ENCODE measurements at places on chromosomes 7 and 10.
A peak's percentile ranks its signal among the peaks of the same experiment; 100 is the strongest.

DNA sequence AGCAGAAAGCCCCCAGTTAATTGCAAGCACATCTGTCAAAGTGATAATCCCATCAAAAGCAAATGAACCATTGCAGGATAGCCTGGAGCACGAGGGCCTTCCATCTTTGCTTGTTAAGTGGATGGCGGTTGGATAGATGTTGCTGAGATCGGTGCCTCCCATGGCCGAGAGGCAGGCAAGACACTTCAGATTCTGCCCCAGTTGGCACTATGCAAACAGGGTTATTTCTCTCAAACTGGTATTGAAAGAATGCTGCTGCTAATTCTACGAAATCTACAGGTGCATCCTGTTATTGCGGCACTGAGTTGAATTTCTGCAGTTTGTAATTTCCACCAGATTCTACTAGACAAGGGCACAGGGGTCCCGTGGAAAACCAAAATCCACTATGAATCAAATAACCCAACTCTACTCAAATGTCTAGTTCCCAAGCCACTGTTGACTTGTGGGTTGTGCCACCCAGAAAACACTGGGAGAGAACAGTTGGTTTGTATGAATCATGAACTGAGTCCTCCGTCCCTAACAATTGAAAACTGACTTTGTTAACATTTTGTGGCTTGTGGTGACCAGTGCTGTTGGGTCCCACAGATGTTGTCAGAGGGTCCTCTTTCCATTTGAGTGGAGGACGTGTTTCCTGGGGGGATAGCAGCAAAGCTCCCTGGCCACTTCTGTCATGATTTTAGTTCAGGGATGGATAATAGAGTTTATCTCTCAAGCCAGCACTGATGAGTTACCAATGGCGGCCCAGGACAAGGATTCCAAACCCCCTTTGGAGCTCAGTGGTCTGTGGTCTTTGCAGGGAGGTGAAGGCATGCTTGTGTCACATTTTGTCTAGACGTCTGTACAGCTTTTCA is 7.1 kb upstream of the IL2RA start:
- no peak for DNase-seq

DNA sequence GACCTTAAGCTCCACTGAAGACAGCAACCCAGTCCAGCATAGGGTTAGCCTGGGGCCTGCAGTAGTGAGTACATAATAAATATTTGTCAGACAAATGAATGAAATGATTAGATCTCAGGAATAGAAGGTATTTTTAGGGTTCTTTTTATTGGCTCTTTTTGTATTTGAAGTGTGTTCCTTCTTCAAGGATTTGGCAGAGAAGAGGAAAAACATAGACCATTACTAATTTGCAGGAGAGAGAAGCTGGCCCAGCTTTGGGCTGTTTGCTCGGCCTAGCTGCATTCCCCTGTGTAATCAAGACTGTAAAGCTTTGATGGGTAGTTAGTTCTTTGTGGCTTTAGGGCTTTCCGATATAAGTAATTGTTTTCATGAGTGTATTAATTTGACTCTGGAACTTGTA is 64.2 kb downstream of the CNNM2 start:
- no peak for DNase-seq

- no peak for DNase-seq
These were observed 190.7 kb downstream of the C7orf25 start for GRCh38 chr7:42720991-42721796.

GRCh38 chr7:44976746-44977196 is 2.0 kb downstream of the MYO1G start:
- no peak for DNase-seq

DNA sequence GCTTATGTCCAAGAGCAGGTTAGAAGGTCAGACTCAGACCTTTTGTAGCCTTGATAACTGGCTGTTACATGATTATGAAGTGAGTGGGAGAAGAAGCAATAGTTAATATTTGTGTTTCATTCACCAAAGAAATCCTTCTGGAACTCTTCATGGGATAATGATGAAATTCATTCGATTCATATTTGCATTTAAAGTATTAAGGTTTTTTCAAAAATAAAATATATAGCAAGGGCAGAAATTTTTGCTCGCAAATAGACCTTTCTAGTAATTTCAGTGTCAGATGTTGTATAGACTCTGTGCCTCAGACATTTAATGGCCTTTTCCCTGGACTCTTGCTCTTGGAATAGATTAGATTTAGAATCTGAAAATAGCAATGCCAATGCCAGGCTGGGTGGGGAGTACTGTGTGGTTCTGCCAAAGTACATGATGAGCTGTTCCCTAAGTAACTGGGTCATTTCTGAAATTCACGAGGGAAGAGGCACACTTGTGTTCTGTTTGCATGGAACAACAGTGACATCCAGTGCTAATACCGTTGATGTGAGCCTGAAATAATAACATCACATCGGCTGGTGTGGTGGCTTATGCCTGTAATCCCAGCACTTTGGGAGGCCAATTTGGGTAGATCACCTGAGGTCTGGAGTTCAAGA is 119.2 kb downstream of the MBL2 start:
- no peak for DNase-seq

DNA sequence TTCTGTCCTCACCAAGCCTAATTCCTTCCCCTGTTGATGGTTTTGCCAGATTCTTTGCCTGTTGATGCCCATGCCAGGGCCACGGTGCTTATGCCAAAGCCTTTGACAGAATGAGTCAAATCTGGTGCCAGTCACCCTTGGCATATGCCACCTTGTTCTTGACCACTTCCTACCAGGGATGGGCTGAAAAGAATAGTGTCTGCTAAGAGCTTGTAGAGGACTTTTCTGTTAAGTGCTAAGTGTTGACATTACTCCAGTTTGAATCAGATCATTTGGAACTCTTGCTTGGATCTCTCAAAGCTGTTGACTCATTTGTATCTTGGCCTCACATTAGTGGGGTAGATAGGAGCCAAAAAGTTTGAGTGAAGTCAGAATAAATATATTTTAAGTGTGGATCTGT is 661.2 kb downstream of the AUTS2 start:
- no peak for DNase-seq

DNA sequence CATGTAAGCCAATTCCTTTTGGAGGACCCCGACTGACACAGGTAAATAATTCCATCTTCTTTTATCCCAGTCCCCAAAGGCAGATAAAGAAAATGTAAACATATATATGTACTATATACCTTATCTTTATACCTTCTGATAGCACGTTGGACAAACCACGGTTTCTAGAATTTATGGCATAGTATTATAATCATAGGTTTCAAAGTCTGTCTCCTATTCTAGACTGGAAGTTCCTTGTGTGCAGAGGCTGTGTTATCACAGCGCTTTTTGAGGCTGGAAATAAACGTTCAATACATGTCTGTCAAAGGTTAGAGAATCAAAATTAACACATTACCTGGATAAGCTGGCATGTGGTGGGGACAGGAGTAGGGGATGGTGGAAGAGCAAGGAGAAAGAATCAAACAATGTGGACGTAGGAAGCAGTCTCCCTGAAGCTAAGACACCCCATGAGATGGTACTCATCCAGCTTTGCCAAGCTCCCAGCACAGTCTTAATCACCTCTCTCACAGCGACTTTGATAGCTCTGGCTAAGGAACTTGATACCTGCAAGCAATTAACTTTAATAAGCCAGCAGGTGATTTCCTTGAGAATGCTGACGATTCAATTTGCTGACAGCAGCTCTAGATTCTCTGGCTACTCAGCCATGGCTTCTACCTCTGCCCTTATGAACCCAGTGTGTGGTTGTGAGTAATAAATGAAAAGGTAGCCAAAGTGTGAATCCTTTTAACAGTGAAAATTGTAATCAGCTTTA is 208.4 kb upstream of the LRRTM3 start:
- DNase-seq = peak; percentile 30

DNA sequence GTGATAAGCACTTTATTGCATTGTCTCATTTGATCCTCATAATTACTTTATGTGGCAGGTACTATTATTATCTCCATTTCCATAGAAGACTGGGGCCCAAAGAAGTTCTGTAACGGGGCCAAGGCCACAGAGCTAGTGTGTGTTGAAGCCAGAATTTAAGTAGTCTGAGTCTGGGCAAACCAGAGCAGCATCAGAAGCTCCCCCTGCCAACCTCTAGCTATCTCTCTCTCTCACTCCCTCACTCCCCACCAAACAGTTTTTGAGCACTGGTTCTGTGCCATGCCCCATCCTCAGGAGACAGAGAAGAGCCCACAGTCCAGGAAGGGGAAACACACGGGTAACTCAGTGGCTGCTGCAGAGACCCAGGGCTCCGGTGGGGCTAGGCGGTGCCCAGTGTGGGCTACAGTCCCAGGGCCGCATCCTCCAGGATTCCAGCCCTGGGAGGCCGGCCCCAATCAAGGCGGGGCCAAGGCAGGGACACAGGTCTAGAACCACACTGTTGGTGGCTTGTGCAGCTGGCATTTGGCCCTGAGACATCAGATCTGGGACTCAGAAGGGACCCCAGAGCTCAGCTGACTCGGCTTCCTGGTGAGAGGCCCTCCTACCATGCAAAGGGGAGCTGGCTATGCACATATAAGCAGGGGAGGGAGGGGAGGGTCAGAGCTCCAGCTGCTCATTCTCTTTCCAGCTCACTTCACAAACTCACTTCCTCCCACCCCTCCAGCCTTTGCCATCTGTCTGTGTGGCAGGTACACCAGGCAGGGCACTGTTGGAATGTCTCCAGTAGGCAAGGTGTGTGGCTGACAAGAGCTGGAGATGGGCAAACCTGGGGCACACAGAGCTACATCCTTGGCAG is 34.4 kb downstream of the COL13A1 start:
- no peak for DNase-seq

- no peak for DNase-seq
These were observed 553.0 kb downstream of the KCNMA1 start for GRCh38 chr10:77084431-77085144.

DNA sequence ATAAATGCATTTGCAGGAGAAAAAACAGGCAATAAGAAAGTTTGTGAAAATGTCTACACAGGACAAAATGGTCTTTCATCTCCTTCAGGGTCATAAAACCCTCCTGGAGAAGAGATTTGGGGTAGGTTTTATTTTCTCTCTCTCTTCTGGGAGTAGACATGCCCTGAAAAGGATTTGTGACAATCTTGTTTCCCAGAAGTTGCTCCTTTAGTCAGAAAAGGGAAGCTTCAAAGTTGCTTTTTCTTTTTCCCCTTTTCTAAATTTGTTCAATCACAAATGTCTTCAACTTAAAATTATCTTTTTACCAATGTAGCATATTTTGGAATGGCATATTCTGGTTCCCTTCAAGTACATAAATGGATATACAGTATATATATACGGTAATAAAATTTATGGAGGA is 9.4 kb upstream of the ANKRD22 start:
- no peak for DNase-seq

- DNase-seq = no peak
These were observed 28.3 kb downstream of the HIPK2 start for GRCh38 chr7:139749545-139749944.

- DNase-seq = peak; percentile 79
These were observed 10.0 kb upstream of the CHCHD1 start for GRCh38 chr10:73771722-73772280.

DNA sequence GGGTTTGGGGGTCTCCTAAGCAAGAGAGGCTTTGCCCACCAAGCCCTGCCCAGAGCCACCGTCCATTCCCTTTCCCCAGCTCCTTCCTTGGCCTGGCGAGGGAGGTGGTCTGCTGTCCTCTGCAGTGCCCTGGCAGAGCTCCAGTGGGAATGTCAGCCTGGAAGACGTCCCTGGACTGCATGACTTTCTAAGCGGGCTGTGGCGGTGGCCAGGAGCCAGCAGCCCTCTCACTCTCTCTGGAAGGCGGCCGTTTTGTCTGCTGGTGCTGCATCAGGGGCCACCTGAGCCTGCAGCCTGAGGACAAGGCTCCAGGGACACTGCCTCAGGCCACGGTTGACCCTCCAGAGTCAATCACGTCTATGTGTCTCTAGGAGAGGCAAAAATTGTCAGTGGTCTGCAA is 271.0 kb downstream of the SKAP2 start:
- DNase-seq = no peak

GRCh38 chr10:74314166-74314565 is 163.1 kb downstream of the ADK start:
- DNase-seq = no peak

GRCh38 chr7:142272841-142273240 is 15.0 kb upstream of the PRSS58 start:
- DNase-seq = no peak

DNA sequence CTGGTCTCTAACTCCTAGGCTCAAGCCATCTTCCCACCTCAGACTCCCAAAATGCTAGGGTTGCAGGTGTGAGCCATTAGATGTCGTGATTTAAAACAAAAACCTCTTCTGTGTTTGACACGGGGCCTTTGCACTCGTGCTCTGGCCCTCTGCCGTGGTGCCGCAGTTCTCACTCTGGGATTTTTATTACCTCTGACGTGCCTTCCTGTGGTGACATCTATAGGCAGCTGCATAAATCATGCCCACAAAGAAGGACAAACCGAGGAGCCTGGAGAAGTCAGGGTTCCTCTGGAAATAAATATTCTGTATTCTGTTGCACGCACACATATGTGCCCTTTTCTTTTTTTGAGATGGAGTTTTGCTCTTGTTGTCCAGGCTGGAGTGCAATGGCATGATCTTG is 25.9 kb upstream of the OCM start:
- DNase-seq = no peak

- no peak for DNase-seq
These were observed 1080.1 kb upstream of the SORCS1 start for GRCh38 chr10:108244443-108245228.

- DNase-seq = no peak
These were observed 272.7 kb downstream of the TWIST1 start for GRCh38 chr7:18844735-18845134.

GRCh38 chr7:44226396-44226753 is 25.6 kb downstream of the YKT6 start:
- DNase-seq = no peak

GRCh38 chr7:142546452-142546851 is 202.8 kb upstream of the PRSS1 start:
- no peak for DNase-seq

DNA sequence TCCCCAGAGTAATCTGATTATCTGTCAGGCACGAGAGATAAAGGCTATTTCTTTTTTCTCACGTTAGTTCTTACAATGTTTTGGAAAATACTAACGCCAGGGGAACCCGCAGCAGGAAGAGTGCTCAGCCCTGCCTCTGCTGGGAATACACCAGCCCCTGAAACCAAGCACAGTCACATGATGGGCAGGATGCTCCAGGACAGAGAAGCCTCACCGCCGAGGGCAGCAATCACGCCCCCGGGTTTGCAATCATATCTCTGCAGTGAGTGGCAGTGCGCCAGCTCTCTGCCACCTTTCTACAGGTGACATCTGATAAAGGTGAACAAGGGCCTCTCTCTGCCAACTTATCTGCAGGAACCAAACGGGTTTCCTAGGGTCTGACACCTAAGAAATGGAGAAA is 39.8 kb downstream of the BRI3 start:
- DNase-seq = no peak
